ENCODE measurements at places on chromosomes 13 and 19.

DNA sequence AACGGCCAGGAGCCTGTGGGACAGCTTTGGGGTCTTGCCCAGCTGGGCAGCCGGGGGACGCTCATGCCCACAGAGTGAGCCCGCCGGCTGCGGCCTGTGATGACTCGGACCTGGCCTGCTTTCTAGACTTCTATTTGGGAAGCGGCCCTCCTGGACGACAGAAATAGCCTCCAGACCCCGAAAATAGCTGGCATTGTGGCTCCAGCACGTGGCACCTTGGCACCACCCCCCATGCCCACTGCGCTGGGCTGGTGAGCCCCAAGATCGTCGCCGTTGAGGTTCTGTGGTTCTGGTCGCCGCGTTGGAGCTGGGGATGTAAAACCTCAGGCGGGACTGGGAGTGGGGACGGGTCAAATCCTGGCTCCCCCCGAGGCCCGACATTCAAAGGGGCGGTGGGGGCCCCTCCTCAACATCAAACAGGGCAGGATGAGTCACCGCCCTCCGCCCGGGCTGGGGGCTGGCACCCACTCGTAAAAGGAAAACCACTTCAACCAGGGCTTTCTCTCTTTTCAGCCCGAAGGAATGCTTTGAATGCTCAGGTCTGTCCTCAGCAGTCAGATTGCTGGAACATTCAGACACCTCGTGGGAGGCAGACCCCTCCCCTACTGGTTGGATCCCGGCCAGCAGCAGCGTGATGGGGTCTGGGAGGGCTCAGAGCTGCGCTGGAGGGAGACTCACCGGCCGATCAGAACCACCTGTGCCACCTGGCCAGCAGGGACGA lies 42.1 kb downstream of the GADD45B start:
- no peak for DNase-seq

DNA sequence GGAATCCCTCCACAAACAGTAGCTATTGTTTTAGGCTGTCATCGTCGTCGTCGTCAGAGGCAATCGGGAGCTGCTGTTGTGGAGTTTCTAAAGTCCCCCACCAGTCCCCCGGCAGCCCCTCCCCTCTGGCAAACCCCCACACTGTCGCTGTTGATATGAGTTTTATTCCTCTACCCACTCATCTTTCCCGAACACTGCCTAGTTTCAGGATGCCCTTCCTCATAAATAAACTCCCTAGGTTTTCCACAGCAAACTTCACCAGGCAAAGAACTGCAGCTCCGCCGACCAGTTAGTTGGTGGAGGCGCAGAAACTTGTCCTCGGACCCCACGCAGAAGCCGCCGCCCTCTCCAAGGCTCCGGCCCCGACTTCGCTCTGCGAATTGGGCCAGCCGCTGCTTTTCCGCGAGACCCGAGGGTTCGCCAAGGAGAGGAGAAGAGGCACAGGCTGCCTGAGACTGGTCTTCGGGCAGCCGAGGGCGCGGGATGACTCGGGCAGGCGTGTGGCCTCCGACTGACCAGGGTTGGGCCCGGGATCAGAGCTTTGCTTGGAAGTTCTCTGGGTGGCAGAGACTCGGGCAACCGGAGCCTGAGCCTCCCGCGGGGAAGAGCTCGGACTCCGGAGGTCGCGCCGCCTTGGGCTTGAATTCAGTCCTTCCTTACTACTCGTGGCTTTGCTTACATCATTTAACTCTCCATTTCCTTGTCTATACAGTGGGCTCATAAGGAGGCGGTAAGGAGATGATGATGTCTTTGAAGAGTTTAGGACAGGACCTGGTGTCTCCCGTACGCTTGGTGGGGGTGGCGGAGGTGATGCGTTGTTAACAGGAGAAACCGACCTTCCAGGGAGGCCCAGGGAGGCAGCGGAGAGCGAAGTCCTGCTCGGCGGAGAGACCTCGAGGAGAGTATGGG lies 7.9 kb downstream of the PDX1 start:
- DNase-seq: no peak

DNA sequence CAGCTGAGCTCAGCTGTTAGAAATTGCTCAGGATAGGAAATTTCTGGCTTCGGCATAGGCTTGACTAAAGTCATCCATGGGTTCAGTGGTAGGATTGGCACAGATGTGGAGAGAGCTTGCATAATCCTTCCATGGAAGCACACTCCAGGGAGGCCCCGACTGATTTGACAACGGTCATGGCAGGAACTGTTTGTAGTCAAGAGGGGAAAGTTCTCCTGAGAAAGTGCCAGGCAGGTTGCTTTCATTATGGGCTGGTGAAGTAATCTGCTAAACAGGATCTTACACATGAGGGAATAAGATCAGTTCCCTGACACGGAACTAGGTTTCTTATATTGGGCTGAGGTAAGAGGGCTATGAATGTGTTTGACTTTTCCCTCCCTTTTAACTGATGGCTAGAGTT lies 120.1 kb downstream of the RGCC start:
- DNase-seq: peak; percentile 34

DNA sequence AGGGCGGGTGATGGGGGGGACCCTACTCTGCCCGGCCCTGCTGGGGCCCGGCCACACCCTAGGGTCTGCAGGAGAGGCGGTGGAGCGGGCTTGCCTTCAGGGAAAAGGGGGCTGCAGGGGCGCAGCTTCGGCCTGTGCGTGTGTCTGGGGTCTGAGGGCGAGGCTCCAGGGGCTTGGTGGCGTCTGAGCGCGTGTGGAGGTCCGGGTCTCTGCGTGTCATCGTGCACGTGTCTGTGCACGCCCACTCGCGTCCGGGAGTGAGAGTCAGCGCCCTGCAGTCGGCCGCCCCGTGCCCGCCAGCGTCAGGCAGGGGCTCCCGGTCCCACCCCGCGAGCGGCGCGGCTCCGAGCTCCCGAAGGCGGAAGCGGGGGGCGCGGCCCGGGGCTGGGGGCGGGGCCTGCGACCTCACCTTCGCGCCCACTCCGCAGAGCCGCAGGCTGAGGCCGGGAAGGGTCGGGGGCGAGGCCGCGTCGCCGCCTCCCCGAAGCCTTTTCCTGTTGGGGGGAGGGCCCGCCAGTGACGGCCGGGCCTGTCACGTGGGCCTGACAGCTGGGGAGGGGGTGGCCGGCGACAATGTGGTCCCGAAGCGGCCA lies at the start of gene ARHGAP45:
ARHGAP45 (plus strand) TSS at position 420 of the 593 bp plus-strand sequence. CDS start 239 bp downstream, outside the sequence.
- peak; percentile 54 for DNase-seq

- no peak for DNase-seq
Measured at GRCh38 chr13:66634384-66634783, 595.8 kb downstream of the PCDH9 start.

- no peak for DNase-seq
Measured at GRCh38 chr13:42984691-42985090, 7.3 kb downstream of the EPSTI1 start.

GRCh38 chr13:42075517-42075916 lies 27.1 kb downstream of the DGKH start:
- DNase-seq: no peak

DNA sequence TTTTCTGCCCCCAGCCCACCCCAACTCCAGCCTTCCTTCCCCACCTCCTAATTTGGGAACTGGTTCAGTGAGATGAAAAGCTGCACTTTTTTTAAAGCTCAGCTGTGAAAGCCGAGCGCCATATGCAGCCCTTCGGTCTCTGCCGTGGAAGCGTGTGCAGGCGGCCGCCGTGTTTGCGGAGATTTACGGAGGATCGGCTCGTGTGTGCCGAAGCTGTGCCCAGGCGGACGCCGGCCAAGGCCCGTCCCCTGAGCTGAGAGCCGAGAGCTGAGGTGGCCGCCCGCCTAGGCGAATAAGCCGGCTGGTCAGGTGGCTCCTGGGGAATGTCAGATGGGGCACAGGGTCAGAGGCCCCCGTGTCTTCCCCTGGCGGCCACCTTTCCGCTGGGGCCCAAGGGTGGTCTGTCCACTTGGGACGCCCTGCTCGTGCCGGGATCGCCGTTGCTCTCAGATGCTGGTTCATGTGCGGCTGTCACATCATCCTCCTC lies 78.7 kb downstream of the ZNF536 start:
- DNase-seq: no peak

Measured in HuH-7 (cell line).